ENCODE measurements at places on chromosomes 2 and 18.

DNA sequence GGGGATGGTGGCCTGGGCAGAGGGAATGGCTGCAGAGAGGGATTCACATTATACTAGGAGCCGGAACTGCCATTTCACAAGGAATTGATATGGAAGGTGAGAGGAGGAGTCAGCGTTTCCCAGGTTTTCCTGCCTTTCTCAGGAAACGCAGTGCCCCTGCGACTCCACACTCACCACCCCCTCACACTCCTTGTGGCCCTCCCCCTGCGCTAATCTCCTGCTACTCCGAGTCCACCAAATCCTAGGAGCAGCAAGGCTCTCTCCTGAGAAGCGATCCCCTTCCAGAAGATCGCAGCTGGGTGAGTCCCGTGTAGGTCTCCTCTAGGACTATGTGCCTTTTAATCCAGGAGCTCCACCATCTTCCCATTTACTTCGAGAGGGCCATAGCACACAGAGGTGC lies 140.6 kb downstream of the VAPA start:
- no peak for DNase-seq

- no peak for DNase-seq
Measured at GRCh38 chr18:58447402-58448095, 181.3 kb downstream of the ALPK2 start.

DNA sequence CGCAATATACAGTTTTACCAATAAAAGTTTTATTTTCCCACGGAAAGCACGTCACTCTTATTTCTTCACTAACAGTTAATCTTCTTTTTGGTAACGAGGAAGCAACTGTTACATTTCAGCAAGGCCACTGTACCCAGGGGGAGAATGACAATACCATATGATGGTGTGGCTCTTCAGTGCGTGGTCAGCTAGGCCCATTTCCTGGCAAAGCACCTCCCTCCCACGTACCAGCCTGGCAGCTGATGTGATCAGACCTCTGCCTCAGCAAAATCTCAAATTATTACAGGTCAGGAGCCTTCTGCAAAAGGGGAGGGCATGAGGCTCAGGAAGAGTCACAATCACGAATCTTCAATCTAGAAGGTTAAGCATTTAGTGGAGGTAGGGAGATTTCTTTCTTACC lies 55.4 kb downstream of the KLF7 start:
- no peak for DNase-seq

- DNase-seq, result no peak
Measured at GRCh38 chr2:104876606-104877570, 23.0 kb downstream of the POU3F3 start.

DNA sequence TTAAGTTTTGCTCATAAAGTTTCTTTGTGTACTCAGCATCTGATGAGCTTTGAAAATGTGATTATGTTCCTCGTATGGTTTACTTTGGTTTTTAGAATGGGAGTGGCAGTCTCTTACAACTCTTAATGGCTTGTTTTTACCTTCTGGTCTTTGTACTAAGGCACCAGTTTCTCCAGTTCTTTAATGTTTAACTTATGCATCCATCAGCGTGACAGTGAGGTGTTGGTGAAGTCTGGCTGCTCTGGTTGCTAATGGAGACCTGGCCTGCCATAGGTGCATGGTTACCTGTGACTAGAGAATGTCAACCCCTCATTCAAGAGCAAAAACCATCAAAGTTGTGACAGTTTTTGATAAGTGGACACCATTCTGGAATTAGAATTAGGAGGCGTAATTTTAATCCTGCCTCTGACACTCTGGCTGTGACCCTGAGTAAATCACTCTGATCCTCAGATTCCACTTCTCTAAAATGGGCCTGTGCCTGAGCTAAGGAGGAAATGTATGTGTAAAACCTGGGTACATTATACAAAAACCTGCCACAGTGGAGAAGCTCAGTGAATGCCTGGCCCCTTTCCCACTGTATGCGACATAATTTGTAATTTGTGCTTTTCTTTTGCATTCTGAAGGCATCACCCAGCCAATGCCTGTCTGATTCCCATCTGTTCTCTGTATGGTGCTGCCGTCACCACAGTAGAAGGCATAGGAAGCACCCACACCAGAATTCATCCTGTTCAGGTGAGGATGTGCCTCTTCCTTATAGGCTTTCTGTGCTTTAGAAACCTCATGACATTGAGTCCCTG lies 11.2 kb downstream of the AOX1 start:
- no peak for DNase-seq

GRCh38 chr2:219912491-219912921 lies 285.1 kb downstream of the SLC4A3 start:
- no peak for DNase-seq

DNA sequence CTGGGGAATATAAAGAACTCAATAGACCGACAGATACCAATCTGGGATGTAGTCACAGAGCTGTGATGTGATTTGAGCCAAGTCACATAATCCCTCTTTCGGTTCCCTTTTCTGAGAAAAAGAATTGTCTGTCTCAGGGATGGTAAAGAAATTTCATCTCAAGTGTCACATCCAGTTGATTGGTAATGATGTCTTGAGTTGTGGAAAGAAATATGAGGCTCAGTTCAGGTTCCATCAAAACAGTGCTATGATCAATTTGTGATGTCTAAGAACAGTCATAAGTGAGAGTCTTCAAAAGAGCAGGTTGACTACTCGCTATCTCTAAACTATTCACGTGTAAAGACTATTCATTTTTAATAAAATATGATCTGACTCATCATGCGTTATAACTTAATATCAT lies 223.3 kb downstream of the METTL4 start:
- DNase-seq, result no peak

- DNase-seq, result no peak
Measured at GRCh38 chr2:20916604-20917286, 93.8 kb upstream of the LDAH start.

- DNase-seq, result no peak
Measured at GRCh38 chr2:69589973-69590652, 53.4 kb downstream of the AAK1 start.

DNA sequence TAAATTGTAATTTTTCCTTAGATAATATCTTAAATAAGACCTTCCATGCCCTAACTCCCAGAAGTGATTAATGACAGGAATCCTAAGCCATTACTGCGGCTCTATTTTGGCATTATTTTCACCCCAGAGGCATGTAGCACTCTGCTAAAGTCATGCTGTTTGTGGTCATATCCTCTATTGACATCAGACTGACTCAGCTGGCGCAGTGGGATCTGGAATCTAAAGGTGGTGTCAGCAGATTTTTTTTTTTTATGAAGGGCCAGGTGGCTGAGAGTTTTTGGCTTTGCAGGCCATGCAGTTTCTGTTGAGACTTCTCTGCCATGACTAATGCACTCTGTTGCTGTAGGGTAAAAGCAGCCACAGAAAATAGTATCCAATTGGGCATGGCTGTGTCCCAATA lies 64.1 kb upstream of the ACVR1C start:
- DNase-seq, result no peak

- DNase-seq, result no peak
Measured at GRCh38 chr18:25299426-25300300, 52.3 kb downstream of the ZNF521 start.

DNA sequence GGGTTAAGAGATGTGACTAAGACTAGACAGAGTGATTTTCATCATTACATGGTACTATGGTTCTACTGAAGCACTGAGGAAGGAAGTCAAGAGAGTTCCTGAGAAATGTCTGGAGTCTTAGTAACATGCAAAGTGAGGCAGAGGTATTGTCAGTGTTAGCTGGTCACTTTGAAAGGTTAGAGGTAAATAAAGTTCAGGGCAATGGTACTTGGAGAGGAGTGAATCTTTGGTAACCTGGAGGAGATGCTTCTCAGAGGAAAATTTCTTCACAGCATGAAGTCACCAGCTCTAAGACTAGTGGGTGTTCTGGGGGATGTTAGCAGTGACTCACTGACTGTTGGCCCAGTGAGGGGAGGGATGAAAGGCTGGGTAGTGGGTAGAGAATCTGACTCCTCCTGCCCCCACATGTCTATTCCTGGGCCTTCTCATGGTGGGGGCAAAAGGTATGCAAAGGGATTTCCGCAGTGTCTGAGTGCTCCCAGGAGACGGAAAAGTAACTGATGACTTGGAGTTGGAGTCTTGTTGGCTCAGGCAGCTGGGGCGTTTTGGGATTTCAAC lies 23.3 kb upstream of the IL1RN start:
- no peak for DNase-seq

GRCh38 chr2:151350579-151351195 lies 6.7 kb upstream of the TNFAIP6 start:
- no peak for DNase-seq

DNA sequence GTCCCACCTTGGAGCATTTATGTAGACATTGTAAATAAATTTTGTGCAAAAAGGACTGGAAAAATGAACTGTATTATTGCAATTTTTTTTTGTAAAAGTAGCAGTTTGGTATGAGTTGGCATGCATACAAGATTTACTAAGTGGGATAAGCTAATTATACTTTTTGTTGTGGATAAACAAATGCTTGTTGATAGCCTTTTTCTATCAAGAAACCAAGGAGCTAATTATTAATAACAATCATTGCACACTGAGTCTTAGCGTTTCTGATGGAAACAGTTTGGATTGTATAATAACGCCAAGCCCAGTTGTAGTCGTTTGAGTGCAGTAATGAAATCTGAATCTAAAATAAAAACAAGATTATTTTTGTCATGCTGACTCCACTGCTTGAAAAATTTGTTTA lies 137.5 kb downstream of the MEIS1 start:
- DNase-seq, result no peak

DNA sequence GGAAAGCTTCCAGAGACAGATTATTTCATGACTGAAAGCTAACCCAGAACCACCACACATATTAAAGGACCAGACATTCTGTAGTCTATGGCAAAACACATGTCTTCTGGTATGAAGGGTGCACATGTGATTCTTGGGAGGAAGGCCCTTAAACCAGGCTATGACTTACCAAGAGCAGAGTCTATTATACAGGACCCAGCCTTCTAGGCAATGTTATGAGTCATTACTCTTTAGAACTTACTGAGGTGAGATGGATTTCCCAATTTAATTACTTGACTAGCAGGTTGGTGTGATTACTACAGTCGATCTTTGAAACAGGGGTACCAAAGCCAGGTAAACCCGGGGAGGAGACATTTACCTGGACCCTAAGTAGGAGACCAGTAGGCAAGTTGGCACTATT lies 350.8 kb downstream of the TRIB2 start:
- DNase-seq, result no peak

GRCh38 chr2:3403587-3404334 lies 24.3 kb downstream of the TRAPPC12 start:
- DNase-seq, result no peak
